Stimulated activated CD4-positive, alpha-beta T cell treated with anti-CD3 and anti-CD28 coated beads, Interleukin-12 subunit alpha, Interleukin-12 subunit beta, amount 100 ng/mL, for 4 hours (primary cell): ENCODE measurements at places on chromosomes 13 and 19.

GRCh38 chr13:30719525-30719914 is 15.8 kb upstream of the ALOX5AP start:
- DNase-seq: no peak

- DNase-seq: no peak
Observed at GRCh38 chr19:40348961-40349507, 539 bp downstream of the PLD3 start.

GRCh38 chr19:10979951-10980381 is 19.1 kb downstream of the SMARCA4 start:
- DNase-seq: no peak

DNA sequence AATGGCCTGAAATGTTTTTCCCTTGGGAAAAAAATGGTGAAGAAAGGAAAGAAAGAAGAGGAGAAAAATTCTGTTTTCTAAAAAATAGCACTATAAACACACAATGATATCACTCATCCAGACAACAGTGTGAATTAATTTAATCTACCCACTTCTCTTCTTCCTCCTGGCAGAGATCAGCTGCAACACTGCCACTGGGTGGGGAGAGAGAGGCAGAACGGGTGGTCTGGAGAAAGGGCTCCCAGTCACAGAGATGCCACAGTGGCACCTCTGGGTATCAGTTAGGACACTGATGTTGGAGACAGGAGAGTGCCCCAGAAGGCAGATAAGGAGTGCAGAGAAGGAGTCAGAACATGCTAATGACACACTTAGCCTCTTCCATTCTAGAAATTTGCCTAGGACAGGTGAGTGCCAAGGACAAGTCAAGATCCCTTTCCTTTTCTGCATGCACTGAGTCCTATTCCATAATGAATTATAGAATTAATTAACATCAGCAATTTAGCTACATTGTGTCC is 168.6 kb downstream of the SUCLA2 start:
- no peak for DNase-seq

- peak; percentile 66 for DNase-seq
Observed at GRCh38 chr19:14432791-14433553, at the start of gene PKN1. TSS of gene PKN1 (plus strand) at chr19:14433306. CDS start at chr19:14433522, 216 bp downstream.

DNA sequence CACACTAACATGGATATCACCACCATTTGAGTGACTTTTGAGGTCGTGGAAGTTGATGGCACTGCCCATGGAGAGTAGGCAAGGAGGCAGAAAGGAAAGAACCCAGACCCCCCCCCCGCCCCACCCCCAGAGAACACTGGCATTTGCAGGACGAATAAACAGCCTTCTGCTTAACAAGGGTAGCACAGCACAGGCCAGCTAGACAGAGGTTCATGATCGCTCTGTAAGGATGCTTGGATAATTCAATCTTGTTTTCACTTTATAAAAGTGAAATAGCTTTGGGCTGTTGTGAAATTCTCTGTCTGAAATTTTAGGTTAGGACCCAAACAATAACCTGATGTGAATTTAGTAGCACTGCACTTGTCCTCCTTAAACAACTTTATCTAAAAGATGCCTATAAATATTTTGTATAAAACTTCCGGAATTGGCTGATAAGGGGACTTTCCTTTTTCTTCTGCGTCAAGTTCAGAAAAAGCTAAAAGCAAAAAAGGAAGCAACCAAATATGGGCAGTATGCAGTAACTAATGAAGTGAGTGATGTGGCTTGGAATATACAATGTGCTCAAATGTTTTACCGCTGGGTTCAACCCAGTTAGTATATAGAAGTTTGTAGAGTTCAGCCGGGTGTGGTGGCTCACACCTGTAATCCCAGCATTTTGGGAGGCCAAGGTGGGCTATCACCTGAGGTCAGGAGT is 163.7 kb downstream of the SHISA2 start:
- DNase-seq: no peak

- DNase-seq: no peak
Observed at GRCh38 chr13:100356426-100356825, 232.2 kb downstream of the GGACT start.

DNA sequence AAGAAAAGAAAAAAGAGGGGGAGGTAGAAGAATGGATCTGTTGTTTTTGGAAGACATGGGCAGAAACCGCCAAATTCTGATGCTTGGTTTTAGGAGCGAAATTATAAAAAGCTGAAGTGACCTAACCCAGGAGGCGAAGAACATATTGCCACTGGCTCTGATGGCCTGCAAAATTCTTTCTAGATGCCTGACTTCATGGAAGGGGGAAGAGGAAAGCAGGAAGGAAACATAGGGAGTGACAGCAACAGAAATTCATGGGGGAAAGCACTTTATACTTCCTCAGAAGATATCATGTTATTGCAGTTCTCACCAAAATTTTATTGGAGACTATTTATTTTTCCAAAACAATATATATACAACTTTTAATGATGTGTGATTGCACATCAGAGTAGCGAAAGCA is 213.5 kb downstream of the DLEU7 start:
- no peak for DNase-seq

DNA sequence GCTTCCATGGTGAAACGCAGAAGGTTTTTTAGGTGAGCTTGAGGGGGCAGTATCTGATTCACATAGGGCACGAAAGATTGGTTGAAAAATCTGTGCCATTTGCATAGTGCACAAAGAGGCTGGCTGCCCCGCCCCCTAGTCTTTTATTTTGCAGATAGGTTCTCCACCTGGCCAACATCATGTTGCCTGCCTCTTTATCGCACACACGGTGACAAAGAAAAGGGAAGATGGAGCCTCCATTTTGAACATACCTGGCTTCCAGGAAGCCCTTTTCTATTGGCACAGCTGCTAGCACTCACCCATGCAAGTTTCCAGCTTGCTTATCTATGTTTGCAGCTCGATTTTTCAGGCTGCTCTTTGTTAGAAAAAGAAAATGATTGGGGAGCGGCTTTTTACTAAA is 316.2 kb upstream of the KLHL1 start:
- DNase-seq: no peak

DNA sequence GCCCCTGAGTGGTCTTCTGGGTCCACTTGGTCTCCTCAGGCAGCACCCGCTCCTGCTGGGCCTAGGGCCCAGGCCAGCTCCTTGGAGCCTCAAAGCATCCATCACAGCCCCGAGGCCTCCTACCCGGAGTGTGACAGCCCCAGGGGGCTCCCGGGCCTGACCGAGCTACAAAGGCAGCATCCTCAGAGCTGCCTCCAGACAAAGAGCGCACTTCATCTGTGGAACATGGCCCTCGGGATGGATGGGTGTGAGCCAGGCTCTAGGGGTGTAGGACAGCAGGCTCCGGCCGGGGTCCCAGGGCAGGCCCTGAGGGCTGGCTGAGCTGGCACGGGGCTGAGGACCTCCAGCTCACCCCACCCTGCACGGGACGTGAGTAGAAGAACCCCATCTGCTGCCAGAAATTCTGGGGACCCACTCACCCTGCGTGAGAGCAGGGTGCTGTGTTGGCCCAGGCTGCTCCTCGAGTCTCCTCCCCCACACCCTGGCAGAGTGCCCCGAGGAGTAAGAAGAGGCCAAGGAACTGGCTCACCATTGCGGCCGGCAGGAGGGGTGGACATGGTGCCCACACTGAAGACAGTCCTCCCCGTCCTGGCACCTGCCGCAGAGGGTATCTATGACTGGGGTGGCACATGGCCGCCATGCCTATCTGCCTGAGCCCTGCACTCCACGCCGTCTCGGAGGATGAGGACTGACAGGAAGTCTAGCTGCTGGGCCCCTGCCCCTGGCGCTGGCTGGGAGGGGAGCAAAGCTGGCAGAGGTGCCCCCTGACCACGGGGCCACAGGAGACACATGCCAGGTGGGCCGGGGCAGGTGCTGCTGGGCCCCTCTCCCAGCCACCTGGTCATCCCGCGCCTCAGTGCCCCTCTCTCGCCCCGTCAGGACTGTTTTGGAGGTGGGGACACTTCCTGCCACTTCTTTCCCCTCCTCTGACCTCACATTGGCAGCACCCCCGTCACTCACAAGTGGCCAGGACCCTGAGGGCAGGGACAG is 22.3 kb downstream of the CEBPG start:
- DNase-seq: no peak

- no peak for DNase-seq
Observed at GRCh38 chr19:38557205-38557799, 60.5 kb downstream of the MAP4K1 start.

DNA sequence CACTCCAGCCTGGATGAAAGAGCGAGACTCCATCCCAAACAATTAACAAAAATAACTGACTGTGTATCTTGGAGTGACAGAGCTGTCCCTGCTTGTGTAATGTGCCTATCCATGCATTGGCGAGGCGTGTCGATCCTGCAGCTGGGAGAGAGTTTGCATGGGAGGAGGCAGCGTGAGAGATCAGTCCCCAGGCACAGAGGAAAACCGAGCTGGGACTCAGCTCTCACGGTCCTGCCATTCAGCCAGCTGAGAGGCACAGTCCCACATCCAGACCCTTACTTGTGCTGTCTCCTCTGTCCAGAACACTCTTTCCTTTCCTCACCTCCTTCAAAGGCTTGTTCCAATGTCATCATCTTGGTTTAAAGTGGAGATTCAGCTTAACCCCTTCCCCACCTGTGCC is 11.9 kb upstream of the SULT2B1 start:
- DNase-seq: no peak

- DNase-seq: peak; percentile 16
Observed at GRCh38 chr19:38564981-38565690, 52.6 kb downstream of the MAP4K1 start.

- DNase-seq: no peak
Observed at GRCh38 chr19:7000333-7000732, 20.9 kb downstream of the MBD3L2B start.

DNA sequence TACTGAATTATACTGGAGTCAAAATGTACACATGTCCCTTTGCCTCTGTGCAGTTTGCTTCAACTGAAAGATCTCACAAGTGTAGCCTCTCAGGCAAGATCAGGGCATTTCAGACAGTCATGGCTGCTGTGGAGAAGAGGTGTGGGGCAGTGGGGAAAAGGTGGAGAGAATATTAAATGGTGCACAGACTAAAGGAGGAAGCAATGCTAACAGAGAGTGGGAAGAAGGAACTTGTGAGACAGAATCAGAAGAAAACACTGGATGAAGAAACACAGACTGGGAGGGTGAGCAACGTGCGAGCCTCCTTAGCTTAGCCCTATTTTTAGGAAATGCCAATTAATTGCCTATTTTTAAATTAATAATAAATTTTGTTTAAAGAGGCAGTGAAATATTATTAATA is 49.6 kb upstream of the RAP2A start:
- DNase-seq: no peak

GRCh38 chr13:72527333-72527732 is 200.1 kb downstream of the MZT1 start:
- DNase-seq: no peak

GRCh38 chr13:113832631-113833030 is 31.2 kb downstream of the GAS6 start:
- no peak for DNase-seq

GRCh38 chr19:9295411-9295849 is 14.2 kb downstream of the ZNF699 start:
- DNase-seq: no peak

DNA sequence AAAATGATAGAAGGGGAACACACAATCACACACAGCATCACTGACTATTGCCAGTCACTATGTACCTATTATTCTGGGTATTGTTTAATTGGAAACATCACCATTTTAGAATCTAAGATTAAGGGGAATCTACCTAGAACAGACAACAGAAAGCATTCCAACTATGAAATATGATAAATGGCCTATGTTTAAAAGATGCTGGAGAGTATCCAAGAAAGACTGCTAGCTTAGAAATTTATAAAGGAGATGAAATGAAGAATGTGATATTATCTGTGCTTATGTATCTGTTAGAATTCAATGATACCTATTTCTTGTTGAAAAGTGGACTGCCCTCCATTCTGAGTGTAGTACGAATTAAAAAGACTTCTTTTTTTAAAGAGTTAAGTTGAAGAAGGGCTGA is 50.5 kb downstream of the KCNRG start:
- no peak for DNase-seq

GRCh38 chr13:46687810-46688209 is 109.2 kb downstream of the ESD start:
- DNase-seq: no peak

GRCh38 chr19:7850000-7850813 is 20.2 kb downstream of the EVI5L start:
- DNase-seq: no peak

GRCh38 chr19:48963371-48964204 is 1.5 kb upstream of the FTL start:
- DNase-seq: peak; percentile 67

DNA sequence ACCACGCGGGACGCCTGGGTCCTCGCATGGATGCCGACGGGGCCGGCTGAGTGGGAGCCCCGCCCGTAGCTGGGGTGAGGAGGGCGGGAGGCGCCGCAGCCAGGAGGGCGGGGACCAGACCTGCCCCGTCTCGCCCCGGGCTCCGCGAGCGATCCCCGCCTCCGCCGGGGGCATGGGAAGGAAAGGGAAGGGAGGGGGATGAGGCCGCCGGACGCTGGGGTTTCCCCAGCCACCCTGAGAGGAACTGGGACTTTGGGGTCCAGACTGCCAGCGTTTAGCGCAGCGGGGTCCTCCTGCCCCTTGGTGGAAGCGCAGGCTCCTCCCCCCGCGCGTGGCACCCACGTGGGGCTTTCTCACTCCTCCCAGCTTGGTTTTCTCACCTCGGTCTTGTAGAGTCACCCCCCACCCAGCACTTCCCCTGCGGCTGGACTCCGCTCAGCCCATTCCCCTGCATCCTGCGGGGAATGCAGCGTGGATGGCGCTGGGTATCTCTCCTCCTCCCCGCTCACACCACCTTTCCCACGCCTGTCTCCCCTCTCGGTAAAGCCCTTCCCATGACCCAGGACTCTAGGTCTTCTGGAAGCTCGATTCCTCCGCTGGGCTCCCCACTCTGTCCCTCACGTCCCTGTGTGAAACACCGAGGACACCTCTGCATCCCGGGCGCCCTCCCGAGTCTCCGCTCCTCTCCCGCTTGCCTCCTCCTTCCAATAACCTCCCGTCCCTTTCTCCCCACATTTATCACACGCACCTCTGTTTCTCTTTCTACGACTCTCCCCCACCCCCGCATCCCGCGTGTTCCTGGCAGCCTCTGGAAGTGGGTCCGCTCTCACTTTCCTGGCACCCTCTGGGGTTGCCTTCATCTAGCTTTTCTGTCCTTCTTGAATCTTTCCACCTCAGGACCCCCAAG is 2.1 kb downstream of the TGFB1 start:
- DNase-seq: peak; percentile 74
